Lung (tissue), 17 donors: ENCODE measurements at places on chromosomes 2 and 18. TPM values are rescaled to one million over a fixed set of nuclear protein-coding genes. Genes with fewer than 3 reads are reported as not detected.
A peak's percentile ranks its signal among the peaks of the same experiment; 100 is the strongest.

GRCh38 chr2:10370895-10371294, 68.2 kb downstream of the HPCAL1 start:
- DNase-seq: no peak

- DNase-seq: no peak
Observed at GRCh38 chr2:194343167-194343566, 1313.9 kb upstream of the SLC39A10 start.

- no peak for DNase-seq
Observed at GRCh38 chr2:6919901-6920742, 2.9 kb downstream of the RNF144A start.

DNA sequence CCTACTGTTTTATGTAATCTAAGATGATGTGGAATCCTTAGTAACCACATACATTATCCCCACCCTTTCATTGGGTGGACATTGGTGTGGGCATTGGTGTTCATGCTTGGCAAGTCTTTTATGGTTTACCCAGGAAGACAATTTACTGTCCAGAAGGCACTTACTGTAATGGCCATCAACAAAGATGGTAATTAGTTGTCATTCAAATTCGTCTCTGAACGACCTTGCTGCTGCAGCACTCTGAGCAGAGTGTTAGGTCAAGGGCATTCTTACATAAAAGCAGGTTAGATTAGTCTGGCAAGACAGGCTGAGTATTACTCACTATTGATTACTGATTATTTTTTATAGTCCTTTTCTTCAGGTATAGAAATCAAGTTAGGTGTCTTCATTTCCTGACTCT, 447.9 kb downstream of the XIRP2 start:
- DNase-seq: no peak

DNA sequence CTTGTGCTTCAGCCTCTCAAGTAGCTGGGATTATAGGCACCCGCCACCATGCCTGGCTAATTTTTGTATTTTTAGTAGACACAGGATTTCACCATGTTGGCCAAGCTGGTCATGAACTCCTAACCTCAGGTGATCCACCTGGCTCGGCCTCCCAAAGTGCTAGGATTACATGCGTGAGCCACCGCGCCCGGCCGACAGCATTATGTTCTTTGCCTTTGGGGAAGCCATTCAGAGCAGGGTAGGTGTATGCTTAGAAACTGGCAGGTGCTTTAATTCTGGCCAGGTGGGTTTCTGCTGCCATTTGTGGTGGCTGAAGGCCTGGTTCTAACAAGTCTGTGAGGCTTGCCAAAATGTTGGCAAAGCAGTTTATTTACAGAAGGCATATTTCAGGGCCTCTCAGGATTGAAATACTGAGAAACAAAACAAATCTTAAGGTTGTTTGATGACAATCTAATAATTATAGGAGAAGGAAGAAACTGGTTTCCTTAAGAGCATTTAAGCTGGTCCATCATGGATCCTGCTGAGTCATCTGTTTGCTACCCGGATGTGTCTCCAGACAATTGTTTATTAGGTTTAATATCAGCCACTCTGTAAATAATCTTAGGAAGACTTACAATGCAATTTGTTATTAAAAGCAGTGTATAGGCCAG, 16.0 kb downstream of the SLC20A1 start:
- DNase-seq: no peak

- DNase-seq: no peak
Observed at GRCh38 chr2:188495969-188496431, 204.3 kb downstream of the GULP1 start.

- no peak for DNase-seq
Observed at GRCh38 chr2:168694866-168695265, 107.6 kb upstream of the NOSTRIN start.

GRCh38 chr2:77720115-77720514, 197.9 kb upstream of the LRRTM4 start:
- peak; percentile 7 for DNase-seq

Gene PLCL1
- 1.1 TPM for polyA plus RNA-seq
